ENCODE measurements at places on chromosomes 1 and 21. TPM values are rescaled to one million over a fixed set of nuclear protein-coding genes. Genes with fewer than 3 reads are reported as not detected.

Gene FH
- polyA plus RNA-seq: 59.3 TPM

Gene AKR7A3
- polyA plus RNA-seq: 1.8 TPM

Gene INSRR
- polyA plus RNA-seq: 0.05 TPM

Gene OR2W3
- 0.76 TPM for polyA plus RNA-seq
